ENCODE measurements at places on chromosomes 11 and 22.

DNA sequence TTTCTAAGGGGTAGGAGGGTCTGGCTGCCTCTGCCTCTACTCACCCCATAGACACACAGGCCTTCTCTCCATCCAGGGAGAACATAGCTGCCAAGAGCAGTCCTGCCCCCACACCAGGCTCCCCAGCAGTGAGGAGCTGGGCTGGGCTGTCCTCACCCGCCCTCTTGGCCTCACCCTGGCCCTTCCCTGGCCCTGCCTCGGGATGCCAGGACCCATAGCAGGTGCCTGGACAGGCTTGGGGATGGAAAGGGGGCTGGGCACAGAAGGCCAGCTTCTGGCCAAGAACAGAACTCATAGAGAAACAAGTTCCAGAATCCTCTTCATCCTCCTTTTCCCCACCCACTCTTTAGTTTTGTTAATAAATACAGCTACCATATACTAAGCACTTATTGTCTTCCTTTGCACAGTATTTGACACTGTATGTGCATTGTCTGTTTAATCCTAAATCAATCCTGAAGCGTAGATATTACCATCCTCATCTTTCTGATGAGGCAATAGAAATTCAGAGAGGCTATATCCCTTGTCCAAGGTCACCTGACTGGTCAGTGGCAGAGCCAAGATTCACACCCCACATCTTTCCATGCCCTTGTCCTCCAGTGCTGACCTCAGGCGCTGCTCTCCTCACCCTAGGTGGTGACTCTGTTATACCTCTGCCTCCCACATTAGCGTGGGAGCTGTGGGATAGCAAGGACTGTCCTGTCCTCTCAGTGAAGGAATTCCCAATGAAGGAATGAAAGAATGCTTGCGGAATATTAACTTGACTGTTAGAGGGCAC, 22.0 kb upstream of the MYOD1 start:
- no peak for DNase-seq

- peak; percentile 1 for DNase-seq
Measured at GRCh38 chr22:43060183-43060582, 29.0 kb downstream of the TTLL1 start.

- DNase-seq = no peak
Measured at GRCh38 chr11:128936606-128937251, 5.9 kb downstream of the TP53AIP1 start.

- no peak for DNase-seq
Measured at GRCh38 chr22:41949297-41949965, 2.5 kb upstream of the CENPM start.

GRCh38 chr11:115144914-115145313, 359.3 kb downstream of the CADM1 start:
- no peak for DNase-seq
